ENCODE measurements at places on chromosomes 16 and 17. TPM values are rescaled to one million over a fixed set of nuclear protein-coding genes. Genes with fewer than 3 reads are reported as not detected.

GRCh38 chr16:26542198-26542597 is 524.5 kb upstream of the C16orf82 start:
- DNase-seq: no peak
- H3K4me3 ChIP-seq: no peak overlapping the region
- no peaks in the 10 kb centered on the region for H3K4me1 ChIP-seq
- H3K27me3 ChIP-seq: no peaks in the 10 kb centered on the region

DNA sequence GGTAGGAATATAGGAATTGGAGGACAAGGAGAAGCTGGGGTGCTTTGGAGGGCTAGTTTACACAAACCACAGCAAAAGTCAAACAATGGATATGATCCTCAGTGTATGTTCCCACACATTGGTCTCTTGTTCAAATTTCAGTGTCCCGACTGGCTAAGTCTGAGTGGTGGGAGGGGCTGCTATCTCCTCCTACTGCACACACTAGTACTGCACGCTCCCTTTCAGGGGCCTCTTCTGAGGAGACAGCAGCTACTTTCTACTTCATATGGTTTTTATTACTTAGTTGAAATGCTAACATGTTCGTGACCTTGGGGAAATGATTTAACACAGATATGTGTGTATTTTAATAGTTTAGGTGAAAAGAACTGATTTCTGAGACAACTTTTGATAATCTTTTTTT is 18.8 kb upstream of the KRT10 start:
- H3K4me3 ChIP-seq: no peak overlapping the region
- DNase-seq: no peak
- H3K27ac ChIP-seq: no peak overlapping the region
- H3K36me3 ChIP-seq: no peaks in the 10 kb centered on the region

DNA sequence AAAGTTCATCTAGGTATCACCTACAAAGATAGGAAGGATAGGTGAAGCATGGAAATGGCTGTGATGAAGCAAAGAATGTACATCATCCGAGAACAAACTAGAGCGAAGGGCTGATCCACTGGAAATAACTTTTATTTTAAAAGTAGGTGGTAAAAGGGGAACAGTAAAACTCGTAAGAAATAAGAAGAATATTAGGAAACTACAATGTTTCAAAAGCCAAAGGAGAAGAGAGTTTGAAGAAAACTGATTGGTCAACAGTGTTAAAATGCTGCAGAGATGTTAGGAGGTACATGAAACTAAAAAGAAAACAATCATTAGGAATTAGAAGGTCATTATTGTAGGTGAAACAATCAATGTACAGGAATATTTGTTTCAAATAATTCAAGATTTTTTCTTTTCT is 108.1 kb downstream of the USP32 start:
- H3K36me3 ChIP-seq: no peaks in the 10 kb centered on the region
- no peak overlapping the region for H3K4me3 ChIP-seq
- no peaks in the 10 kb centered on the region for H3K27me3 ChIP-seq
- no peak for DNase-seq
- H3K27ac ChIP-seq: no peak overlapping the region

GRCh38 chr17:80491478-80492342 is 15.3 kb upstream of the NPTX1 start:
- H3K36me3 ChIP-seq: no peaks in the 10 kb centered on the region
- no peak for DNase-seq
- no peaks in the 10 kb centered on the region for H3K27me3 ChIP-seq
- H3K4me1 ChIP-seq: no peaks in the 10 kb centered on the region
- H3K27ac ChIP-seq: no peak overlapping the region
- H3K4me3 ChIP-seq: no peak overlapping the region

DNA sequence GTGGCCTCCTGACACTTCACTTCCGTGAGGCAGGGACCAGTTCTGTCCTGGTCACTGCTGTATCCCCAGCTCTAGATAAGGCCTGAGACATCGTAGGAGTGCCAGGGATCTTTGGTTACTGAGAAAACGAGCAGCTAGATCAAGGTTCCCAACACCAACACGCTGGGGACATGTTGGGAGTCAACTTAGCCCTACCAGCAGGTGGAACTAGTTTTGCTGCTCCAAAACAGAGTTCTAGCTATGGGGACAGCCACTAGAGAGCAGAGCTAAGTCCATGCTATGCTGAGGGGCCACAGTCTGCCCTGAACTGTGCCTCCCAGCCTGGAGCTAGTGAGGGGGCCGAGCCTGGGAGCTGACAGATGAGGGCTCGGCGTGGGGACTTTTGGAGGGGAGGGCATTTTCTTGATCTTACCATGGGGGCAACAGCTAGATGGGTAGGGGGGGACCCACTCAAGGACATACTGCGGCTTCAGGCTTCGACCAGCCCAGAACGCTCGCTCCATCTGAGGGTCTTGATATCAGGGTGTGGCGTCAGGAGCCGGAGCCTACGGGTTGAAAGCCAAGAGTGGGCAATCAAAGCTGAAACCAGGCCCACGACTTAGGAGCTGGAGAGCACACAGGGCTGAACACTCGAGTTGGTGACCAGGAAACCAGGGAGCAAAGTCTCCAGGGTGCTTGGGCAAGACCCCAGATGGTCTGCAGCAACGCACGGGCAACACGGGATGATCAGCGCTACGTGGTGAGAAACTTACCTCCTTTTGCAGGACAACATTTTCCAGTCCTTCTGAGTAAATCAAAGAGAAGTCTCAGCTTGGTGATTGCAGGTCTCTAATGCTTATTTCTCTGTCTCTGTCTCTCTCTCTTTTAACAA is 13.4 kb downstream of the SNX20 start:
- H3K36me3 ChIP-seq: no peaks in the 10 kb centered on the region
- H3K27me3 ChIP-seq: no peaks in the 10 kb centered on the region
- no peak overlapping the region for H3K27ac ChIP-seq
- no peak overlapping the region for H3K4me3 ChIP-seq
- DNase-seq: no peak

- H3K4me3 ChIP-seq: no peak overlapping the region
- DNase-seq: no peak
- no peaks in the 10 kb centered on the region for H3K36me3 ChIP-seq
- no peaks in the 10 kb centered on the region for H3K4me1 ChIP-seq
- H3K27me3 ChIP-seq: no peaks in the 10 kb centered on the region
Measured at GRCh38 chr17:51739245-51739886, 419.1 kb downstream of the CA10 start.

DNA sequence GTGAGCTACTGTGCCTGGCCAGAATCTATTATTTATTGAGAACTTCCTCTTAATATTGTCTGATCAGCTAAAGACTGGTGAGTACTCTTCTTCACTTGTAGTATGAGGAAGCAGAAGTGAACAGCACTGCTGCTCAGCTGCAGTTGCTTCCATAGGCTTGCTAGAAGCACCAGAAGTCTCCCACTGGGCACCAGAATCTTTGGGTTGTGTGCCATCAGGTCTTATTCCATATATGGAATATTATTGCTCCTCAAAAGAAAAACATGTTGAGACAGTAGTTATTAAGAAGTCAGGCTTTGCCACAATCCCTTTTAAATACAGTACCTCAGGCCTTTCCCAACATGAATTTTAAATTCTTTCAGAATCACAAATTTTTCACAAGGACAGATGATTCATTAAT is 17.2 kb downstream of the SNTB2 start:
- peak overlapping the region; percentile 20 for H3K27ac ChIP-seq
- no peaks in the 10 kb centered on the region for H3K36me3 ChIP-seq
- DNase-seq: no peak

PLLP gene
- not detected for total RNA-seq

FAM20A gene
- 40.3 TPM for total RNA-seq

CCL1 gene
- total RNA-seq: not detected

TEDC2 gene
- total RNA-seq: not detected

CCL8 gene
- total RNA-seq: not detected

KRTAP1-5 gene
- total RNA-seq: not detected

GAST gene
- total RNA-seq: not detected

Measured in uterus (tissue), 4 donors.